Large intestine (tissue), 12 donors: ENCODE measurements at places on chromosomes 16 and 17.

DNA sequence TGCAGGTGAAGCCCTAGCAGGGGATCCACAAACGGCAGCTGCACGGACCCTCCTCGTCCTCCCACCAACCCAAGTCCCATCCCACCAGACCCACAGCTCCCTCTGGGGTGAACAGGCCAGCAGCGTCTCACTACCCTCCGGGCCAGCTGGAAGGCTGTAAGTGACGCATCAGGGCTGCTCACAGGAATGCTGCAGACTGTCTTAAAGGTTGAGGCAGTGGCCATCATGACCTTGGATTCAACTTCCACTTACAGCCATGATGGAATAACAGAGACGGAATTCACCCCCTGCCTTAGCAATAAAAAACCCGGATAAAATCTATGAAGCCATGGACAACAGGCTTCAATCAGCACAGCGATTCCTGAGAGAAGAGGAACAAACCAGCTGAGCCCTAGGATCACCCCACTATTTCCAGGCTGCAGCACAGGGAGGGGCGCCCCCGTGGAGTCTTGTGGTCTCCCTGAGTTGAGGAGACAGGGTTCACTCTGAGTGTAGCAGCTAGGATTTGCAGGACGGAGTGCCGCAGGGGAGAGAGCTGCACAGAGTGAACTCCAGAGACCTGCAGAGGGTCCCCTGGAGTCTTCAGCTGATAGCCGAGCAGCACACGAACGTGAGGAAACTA lies 10.5 kb downstream of the FAM83G start:
- no peaks in the 10 kb centered on the region for H3K27me3 ChIP-seq
- H3K27ac ChIP-seq: peak overlapping the region; percentile 75
- peaks cover 35% of the 10 kb centered on the region for H3K4me1 ChIP-seq
- peaks cover 39% of the 10 kb centered on the region for H3K36me3 ChIP-seq
- peak; percentile 76 for DNase-seq

DNA sequence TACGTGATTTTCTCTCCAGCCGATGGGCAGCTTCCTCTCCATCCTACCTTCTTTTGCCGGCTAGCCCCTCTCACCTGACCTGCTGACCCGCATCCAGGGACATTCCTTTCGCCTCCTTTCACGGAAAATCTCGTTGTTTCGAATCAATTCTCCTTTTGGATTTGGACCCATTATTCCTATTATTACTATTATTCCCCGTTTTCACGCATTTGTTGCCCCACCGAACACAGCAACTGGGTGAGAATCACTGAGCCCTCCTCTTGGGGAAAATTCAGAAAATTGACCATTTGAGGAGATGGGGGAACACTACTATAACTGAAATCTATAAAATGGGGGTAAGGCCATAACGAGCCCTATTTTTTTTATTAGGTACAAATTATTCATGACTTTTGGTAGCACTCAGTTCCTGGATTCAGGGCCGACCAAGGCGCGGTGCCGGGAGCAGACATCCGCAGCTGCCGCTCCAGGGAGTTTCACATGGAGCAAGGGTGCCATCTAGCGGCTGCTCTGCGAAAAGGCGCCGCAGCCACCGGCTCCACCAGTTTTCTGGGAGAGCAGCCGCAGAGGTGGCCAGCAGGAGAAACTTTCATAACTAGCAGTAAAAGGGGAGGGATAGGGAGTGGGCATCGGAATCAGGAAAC lies 3.3 kb upstream of the HOXB8 start:
- peak; percentile 85 for DNase-seq
- H3K4me1 ChIP-seq: peaks cover 40% of the 10 kb centered on the region
- H3K27me3 ChIP-seq: peaks cover 99% of the 10 kb centered on the region
- no peaks in the 10 kb centered on the region for H3K36me3 ChIP-seq
- H3K27ac ChIP-seq: no peak overlapping the region
- peak overlapping the region; percentile 30 for H3K4me3 ChIP-seq

GRCh38 chr17:42779304-42779935 lies 990 bp upstream of the WNK4 start:
- no peak for DNase-seq
- H3K4me3 ChIP-seq: no peak overlapping the region
- H3K27ac ChIP-seq: peak overlapping the region; percentile 74
- peaks cover 37% of the 10 kb centered on the region for H3K27me3 ChIP-seq
- peaks cover 25% of the 10 kb centered on the region for H3K4me1 ChIP-seq
- H3K36me3 ChIP-seq: peaks cover 44% of the 10 kb centered on the region

GRCh38 chr16:79843631-79844043 lies 243.1 kb upstream of the MAF start:
- DNase-seq: no peak
- peaks cover 13% of the 10 kb centered on the region for H3K4me1 ChIP-seq
- H3K27ac ChIP-seq: no peak overlapping the region

DNA sequence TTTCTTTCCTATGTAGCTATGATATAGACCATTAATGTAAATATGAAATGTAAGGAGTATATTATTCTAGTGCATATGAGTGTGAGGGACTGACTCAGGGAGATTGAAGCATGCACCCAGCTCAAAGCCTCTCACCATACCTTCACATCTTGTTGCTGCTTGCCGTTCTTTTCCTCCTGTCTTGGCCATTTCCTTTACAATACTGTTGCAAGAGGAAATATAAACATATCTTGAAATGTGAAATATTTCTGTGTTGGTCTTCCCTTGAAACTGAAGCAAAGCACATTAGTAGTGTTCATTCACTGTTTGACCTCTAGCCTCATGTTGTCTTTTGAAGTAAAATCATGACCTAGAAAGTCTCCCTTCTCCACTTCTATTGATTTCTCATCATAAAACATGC lies 46.6 kb downstream of the PHKB start:
- no peaks in the 10 kb centered on the region for H3K4me1 ChIP-seq
- H3K36me3 ChIP-seq: peaks cover 42% of the 10 kb centered on the region

- no peak for DNase-seq
- no peaks in the 10 kb centered on the region for H3K36me3 ChIP-seq
- H3K4me3 ChIP-seq: no peak overlapping the region
- H3K27ac ChIP-seq: no peak overlapping the region
Measured at GRCh38 chr17:6109536-6109935, 39.4 kb downstream of the WSCD1 start.

DNA sequence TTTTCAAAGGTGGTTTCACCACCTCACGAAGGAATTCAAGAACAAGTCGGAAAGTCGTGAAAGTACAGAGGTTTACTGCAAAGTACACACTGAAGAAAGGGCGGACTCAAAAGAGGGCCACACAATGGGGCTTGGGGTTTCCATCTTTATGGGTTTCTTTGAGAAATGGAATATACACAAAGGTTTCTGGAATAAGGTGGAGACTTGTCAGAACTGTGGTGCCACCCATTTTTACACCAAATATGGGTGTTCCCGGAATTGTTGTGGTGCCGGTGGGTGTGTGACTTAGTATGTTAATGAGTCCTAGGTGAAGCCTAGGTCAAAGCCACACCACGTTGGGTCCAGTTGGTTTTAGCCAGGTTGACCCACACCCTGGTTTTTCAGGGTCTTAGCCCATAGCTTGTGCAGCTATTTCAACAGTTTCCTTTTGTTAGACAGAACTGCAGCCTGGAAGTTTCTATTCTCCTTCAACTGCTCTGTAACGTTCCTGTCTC lies 567 bp upstream of the GCSH start:
- peak overlapping the region; percentile 81 for H3K27ac ChIP-seq
- no peaks in the 10 kb centered on the region for H3K27me3 ChIP-seq
- H3K36me3 ChIP-seq: no peaks in the 10 kb centered on the region
- DNase-seq: no peak
- H3K4me1 ChIP-seq: peaks cover 9% of the 10 kb centered on the region

- no peaks in the 10 kb centered on the region for H3K4me1 ChIP-seq
- no peak for DNase-seq
- H3K27me3 ChIP-seq: no peaks in the 10 kb centered on the region
- peaks cover 5% of the 10 kb centered on the region for H3K36me3 ChIP-seq
- H3K4me3 ChIP-seq: no peak overlapping the region
- no peak overlapping the region for H3K27ac ChIP-seq
Measured at GRCh38 chr16:31440516-31441184, 1.9 kb downstream of the ZNF843 start.
